ENCODE measurements at places on chromosomes 3 and 15.

DNA sequence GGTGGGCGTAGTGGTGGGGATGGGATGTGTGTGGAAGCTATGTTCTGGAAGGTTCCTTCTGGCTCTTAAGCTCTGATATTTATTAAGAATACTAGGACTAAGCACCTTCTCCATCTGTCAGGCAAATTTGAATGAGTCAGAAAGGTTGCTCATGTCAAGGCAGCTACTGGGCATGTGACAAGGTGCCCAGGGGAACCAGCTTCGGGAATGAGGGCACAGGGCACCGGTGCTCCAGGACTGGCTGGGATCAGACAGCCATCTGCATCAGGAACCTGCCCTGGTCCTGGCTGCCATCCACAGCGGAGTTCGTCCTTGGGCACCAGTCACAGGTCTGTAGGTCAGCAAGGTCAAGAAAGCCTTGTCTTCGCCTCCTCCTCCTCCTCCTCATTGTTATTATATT is 32.5 kb downstream of the CA12 start:
- no peak for DNase-seq

DNA sequence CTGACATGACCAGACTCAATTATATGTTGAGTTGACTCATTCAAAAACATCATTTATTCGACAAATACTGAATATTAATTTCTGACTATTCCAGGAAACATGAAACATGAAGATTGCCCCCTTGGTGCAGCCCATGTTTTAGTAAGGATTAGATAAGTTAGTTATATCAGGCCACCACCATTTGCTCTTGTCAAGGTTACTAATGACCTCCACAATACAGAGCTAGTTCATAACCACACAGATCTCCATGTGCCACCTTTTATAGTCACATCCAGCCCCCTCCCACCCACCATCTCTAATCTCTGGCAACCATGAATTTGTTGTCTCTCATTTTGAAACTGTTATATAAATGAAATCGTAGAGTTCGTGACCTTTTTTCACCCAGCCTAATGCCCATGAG is 15.7 kb downstream of the KLHL18 start:
- no peak for DNase-seq

DNA sequence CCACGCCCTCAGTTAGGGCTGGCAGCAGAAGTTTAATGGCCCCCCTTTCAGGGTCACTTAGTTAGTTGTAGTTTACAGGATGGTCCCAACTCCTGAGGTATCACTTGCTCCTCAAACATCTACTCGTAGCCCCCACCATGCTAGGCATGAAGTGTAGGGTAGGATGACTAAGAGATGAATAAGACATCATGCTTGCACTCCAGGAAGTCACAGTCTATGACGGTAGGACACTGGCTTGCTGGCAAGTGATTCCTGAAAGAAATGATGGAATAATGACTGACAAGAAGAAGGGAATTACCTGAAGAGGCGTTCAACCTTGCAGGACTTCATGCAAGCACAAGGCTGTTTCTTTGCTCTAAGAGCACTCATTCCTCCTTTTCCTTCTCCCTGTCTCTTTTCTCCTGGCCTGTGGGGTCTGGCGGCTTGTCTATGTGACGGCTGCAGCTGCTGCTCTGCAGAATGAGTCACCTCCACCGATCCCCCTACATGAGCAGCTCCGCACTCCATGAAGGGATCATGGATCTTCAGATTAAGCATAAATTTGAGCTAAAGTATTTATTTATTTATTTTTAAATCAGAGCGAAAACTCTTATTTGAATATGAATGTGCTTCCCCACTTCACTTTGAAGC is 82.9 kb upstream of the BOC start:
- no peak for DNase-seq

- no peak for DNase-seq
Measured at GRCh38 chr3:43089081-43089480, 16.8 kb downstream of the POMGNT2 start.

DNA sequence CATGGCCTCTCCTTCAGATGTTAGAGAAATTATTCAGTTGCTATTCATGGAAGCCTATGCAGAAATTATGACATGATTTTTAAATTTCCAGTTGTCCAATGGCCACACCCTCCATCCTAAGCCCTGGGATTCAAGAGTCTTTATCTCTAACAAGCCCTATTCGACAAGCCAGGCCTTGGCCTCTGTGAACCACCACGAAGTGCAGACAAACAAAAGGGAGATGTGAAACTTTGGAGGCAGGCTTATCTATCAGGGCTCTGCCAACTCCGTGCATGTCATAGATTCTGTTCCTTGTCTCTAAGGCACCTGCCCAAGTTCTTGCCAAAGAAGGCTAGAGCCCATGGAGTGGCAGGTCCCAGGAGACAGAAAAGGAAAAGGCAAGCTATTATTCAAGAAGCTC is 212.4 kb upstream of the ADAMTS9 start:
- DNase-seq = no peak

- DNase-seq = no peak
Measured at GRCh38 chr3:39501968-39502837, 34.7 kb downstream of the MOBP start.

DNA sequence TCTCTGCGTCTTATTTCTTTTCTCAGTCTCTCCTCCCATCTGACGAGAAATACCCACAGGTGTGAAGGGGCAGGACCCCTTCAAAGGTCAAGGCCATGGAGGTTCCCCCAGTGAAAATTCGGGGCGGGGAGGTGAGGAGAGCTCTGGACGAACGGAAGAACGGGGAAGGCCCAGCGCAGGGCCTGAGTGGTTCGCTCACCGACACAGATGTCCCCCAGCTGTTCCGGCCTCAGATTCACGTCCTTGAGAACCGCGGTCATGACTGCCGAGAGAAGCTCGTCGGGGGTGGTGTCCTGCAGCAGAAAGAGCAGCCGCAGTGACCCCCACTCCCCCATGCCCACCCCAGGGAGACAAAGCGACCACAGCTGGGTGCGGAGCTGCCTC is 542 bp downstream of the ACAA1 start:
- no peak for DNase-seq

GRCh38 chr15:28100516-28101195 is 1.5 kb upstream of the OCA2 start:
- no peak for DNase-seq

DNA sequence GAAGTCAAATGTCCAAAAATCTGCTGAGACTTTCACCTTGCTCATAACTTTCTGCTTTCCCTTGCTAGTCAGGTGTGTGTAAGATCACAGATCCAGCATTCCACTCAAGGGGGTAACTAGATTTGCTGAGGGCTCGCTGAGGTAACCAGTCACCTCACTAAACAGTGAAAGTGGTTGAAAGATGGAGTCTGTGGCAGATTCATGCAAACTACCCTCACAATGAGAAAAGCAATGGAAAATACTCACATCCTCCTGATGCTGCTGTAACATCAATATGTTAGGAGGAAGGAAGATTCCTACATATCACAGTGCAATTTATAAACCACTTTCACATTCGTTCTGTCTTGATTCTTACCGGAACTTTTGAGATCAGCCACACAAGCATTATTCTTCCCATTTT is 174.3 kb upstream of the BCL6 start:
- DNase-seq = no peak

- no peak for DNase-seq
Measured at GRCh38 chr3:177371888-177372287, 174.6 kb upstream of the TBL1XR1 start.

GRCh38 chr15:45862034-45862433 is 227.2 kb downstream of the SQOR start:
- no peak for DNase-seq

GRCh38 chr15:39149636-39150150 is 431.2 kb upstream of the THBS1 start:
- no peak for DNase-seq

DNA sequence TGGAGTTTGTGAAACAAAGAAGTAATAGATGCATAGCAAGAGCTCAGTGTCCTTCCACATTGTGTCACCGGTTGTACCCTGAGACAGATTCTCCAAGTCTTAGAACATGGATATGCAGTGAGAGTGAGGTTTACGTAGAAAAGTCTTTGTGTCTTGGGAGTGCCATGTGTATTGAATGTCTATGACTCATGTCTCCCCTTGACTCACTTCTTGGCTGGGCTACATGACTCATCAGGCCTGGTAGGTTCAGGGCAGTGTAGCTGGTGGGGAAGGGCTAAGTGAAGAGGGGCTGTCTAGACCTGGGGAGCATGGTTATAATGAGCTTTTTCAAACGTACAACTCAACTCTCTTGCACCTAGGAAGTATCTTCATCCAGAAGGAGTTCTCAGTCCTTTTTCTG is 167.4 kb downstream of the GAP43 start:
- DNase-seq = no peak

DNA sequence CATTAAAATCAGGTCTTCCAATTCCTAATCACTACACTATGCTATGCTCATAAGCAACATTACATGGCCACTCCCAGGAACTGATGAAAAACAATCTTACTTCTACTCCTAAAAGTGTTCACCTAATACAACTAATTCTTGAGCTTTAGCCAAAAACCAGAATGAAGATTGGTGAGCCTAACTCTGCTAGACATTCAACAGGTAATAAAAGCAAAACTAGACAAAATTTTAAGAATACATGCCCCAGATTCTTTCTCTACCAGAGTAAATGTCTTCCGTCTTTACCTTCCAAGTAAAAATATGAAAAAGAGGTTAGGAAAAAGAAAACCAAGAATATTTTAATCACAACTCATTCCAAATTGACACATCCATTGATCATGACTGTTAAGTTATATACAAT is 31.3 kb downstream of the ATP13A3 start:
- no peak for DNase-seq

- DNase-seq = no peak
Measured at GRCh38 chr3:71350998-71351397, 232.5 kb downstream of the FOXP1 start.

- DNase-seq = no peak
Measured at GRCh38 chr3:13167829-13168228, 94.6 kb upstream of the IQSEC1 start.

GRCh38 chr3:29635888-29636287 is 355.0 kb downstream of the RBMS3 start:
- no peak for DNase-seq

DNA sequence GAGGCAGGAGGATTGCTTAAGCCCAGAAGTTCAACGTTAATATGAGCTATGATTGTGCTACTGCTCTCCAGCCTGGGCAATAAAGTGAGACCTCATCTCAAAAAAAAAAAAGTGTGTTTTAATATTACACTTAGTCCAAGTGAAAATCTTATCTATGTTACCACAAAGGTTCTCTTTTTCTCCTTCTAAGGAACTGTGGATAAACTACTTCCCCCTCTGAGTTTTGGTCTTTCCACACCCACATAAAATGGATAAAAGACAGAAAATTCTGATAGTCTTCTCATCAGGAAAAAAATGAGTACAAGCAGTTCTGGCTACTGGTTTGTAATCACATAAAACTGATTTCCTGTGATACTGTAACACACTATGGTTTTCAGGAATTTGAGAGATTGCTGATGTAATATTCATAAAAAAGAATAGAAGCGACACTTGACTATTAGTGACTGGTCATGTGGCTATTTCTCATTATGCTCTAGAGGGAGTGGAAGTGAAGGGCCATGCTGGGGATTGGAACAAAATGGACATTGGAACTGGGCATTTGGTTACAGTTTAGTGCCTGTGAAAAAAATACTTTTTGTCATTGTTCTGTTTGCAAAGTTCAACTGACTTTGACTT is 68.2 kb downstream of the RYR3 start:
- no peak for DNase-seq

GRCh38 chr3:119497820-119498185 is 544 bp upstream of the TIMMDC1 start:
- DNase-seq = peak; percentile 16

GRCh38 chr3:33994568-33994967 is 196.1 kb downstream of the PDCD6IP start:
- no peak for DNase-seq

- DNase-seq = no peak
Measured at GRCh38 chr15:76996076-76996525, 1.2 kb downstream of the PSTPIP1 start.

GRCh38 chr3:85164436-85164835 is 205.6 kb downstream of the CADM2 start:
- no peak for DNase-seq

DNA sequence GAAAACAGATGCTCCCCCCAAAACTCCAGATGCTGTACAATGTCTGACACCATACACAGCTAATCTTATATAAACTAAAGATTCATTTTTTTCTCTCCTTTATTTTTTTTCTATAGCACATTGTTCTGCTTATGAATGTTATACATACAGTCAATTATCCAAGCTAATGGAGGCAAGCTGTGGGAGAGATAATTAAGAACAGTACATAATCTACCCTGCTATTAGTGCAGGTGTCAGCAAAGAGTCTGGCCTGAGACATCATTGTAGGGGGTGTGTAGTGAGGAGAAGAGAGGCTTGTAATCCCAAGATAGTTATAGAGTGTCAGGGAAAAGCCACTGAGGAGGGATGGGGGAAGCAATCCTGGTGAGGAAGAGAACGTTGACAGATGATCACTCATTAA is 25.4 kb upstream of the CHMP2B start:
- DNase-seq = no peak

- DNase-seq = no peak
Measured at GRCh38 chr3:14475621-14476020, 64.5 kb downstream of the GRIP2 start.

- no peak for DNase-seq
Measured at GRCh38 chr3:52093756-52094545, 37.6 kb upstream of the DUSP7 start.

DNA sequence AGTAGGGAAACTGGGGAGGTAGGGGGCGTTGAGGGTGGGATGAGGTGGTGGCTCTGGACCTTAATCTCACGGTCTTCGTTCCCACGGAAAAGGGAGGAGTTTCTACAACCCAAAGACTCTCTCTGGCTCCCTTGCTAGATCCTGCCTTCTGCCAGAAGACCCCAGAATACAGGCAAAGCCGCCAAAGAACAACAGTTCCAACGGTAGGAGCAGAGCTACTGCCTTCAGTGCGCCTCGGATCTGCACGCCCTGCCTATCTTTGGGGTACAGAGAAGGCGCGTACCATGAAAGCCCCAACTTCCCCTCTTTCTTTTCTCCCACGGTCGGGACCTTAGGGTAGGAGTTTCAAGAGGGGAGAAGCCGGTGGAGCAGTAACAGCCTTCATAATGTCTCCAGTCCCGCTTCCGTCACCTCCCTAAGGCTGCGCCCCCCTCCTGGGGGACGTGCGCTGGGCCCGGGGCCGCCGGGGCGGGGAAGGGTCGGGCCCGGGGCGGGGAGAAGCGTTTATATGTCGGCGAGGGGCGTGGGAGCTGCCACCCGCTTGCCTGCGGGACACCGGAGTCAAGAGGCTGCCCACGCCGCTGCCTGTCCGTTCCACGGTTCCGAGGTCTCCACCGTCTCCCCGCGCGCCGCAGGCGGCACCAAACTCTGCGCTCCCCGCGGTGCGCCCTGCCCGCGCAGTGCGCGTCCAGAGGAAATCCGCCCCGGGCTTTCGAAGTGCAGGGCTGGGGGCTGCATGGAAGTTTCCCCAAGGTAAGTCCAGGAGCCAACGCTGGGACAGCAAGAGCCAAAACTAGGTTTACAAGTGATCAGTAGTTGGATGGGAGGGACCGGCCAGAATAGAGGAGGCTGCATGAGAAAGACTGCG is at the start of gene COL6A6:
Gene COL6A6 (plus strand): TSS at position 533 of the 868 bp plus-strand sequence. CDS start 43,188 bp downstream, outside the sequence.
- DNase-seq = no peak

DNA sequence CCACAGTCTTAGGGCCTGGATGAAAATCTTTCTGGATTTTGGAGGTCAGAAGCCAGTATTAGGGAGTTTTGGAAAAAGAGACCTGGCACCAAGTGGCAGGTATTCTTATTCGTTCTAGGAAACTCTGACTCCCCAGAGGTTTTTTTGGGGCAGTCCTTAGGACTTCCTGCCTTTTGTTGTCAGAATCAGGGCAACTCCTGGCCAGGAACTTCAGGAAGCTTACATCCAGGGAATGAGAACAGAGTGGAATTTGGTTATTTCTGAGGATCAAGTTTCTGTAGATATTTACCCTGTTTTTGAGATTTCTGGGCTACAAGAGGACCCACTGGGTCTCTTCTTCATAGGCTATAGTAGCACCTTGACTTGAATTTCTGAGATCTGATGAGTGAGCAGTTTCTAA is 15.5 kb downstream of the SCN10A start:
- DNase-seq = no peak

Data from globus pallidus (tissue), 1 donor.